ENCODE measurements at places on chromosomes 16 and 17.

GRCh38 chr16:84063980-84064379 lies 21.4 kb upstream of the SLC38A8 start:
- DNase-seq, result no peak

- DNase-seq, result no peak
These were observed 22.5 kb upstream of the MYO1D start for GRCh38 chr17:32899236-32900013.

- no peak for DNase-seq
These were observed 64.9 kb upstream of the CHMP6 start for GRCh38 chr17:80926591-80927250.

GRCh38 chr16:22627043-22627442 lies 116.4 kb downstream of the NPIPB5 start:
- DNase-seq, result no peak

GRCh38 chr16:89507214-89507833 lies 879 bp upstream of the SPG7 start:
- DNase-seq, result no peak
